ENCODE measurements at places on chromosomes 7 and 10. TPM values are rescaled to one million over a fixed set of nuclear protein-coding genes. Genes with fewer than 3 reads are reported as not detected.

DNA sequence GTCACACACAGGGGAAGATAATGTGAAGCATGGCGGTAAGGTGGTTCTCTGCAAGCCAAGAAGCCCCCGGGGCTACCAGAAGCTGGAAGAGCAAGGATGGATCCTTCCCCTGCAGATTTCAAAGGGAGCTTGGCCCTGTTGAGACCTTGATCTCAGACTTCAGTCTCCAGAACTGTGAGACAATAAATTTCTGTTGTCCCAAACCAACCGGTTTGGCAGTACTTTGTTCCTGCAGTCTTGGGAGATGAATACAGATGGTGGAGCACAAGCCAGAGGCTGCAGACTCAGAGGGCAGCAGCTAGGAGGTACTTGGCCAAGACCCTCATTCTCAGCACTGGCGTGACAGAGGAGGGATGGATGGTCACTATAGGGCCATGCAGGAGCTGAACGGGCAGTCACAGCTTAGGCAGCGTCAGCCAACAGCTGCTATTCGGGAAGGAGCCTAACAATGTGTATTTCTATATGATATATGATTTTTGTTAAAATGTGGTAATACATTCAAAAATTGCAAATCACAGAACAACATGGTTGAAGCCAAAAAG is 387.3 kb downstream of the TNS3 start:
- DNase-seq, result no peak

The ZRANB1 gene
- polyA plus RNA-seq, result 31.8 TPM

DNA sequence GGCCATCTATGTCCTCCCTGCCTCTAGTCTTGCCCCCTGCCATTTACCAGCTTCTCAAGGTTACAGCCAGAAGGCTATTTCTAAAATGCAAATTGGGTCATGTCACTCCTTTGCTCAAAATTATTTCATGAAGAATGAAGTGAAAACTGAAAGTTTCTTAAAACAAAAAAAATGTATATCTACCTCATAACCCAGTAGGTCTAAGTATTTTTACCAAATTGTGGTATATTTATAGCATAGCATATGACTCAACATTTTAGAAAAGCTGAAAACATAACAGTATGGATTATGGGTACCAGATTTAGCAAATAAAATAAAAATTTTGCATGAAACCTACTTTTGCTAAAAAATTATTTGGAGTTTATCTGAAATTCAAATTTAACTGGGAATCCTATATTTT is 78.4 kb downstream of the SLC16A9 start:
- DNase-seq, result no peak

DNA sequence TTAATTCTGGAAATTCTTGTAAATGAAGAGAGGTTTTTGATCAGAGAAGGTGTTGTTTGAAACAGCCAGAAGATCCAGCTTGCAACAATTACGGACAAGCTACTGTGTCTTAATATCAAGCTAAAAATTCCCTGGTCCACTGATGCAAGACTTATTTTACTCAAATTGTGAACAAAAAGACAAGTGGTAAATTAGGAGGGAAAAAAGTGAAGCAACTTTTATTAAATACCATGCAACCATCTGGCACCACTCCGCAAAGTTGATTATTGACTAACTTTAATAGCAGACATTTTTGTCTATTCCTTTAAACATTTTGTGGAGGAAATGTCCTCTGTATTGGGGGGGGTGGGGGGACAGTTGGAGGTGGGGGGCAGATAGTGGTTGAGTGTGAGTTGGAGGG is 5.1 kb upstream of the CAV2 start:
- no peak for DNase-seq

The SLC16A9 gene
- polyA plus RNA-seq, result 43.4 TPM

DNA sequence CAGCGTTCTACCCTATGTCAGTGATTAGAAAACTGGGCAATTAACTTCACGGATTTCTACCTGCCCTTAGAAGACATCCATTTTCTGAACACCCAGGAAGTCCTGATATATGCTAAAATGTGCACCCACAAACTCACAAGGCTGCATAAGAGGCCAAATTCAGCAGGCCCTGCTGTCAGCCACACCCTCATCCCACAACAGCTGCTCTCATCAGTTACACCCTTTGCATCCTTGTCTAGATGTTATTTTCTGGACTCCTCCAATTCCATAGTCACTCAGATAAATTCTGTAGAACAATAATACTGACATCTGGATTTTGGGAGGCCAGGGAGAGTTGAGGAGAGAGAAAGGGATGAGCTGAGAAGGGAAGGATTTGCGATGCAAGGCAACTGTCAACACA is 208.9 kb downstream of the TAX1BP1 start:
- no peak for DNase-seq

DNA sequence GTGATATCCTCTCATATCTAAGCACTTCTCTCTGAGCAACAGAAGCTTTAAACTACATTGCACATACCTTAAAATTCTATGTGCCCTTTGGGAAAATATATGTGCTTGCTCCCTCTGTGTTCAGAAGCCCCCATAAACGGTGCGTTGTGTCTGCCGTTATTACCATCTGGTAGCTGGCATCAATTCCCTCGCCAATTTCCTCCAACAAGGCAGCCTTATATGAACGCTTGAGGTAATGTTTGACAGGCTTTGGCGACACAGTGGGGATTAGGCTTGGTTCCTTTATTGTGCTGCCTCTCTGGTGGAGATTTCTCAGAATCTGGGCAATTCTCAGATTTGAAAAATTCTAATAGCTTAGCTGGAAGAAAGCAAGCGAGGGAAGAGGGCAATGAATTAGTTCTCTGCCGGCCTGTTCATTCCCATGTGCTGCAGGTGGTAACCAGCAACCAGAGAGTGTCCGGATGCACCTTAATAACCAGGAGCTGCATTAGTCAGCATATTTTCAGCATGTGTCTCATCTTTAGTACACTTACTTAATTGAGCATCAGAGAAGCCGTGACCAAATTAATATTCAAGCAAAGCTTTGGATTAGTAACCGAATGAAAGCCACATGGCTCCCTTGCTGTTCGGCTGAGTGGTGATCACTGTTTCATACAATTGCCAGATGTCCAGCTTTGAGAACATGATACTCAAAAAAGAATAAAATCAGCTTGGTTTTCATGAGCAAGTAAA is 7.3 kb upstream of the PPP1R17 start:
- no peak for DNase-seq

DNA sequence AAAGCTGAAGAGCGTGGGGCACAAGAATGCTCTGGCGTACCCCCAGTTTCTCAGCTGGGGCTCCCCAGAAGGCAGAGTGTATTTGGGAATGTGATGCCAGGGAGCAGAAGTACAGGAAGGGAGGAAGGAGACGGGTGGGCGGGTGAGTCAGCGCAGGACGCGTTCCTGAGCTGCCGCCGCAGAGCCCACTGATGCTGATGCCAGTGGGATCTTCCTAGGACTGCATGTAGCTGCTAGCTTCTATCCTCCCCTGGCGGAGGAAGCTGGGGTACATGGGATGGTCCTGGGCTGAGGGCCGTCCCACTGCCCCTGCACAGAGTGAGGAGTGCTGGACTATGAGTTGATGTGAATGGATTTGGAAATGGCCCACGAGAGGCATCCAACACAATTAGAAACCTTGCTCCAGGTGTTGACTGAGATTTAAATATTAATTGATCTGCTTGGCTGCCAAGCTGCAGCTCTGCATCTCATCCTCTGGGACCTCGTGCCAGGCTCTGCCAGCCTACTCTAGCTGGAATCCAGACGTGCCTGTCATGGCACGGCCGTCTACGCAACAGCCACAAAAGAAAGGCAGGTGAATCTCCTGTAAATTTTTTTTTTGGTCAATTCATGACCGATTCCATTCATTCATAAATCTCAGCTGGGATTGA is 66.2 kb upstream of the RHEB start:
- no peak for DNase-seq

The HOXA3 gene
- 47.9 TPM for polyA plus RNA-seq

GRCh38 chr7:26265499-26266075 is 26.1 kb upstream of the SNX10 start:
- no peak for DNase-seq

DNA sequence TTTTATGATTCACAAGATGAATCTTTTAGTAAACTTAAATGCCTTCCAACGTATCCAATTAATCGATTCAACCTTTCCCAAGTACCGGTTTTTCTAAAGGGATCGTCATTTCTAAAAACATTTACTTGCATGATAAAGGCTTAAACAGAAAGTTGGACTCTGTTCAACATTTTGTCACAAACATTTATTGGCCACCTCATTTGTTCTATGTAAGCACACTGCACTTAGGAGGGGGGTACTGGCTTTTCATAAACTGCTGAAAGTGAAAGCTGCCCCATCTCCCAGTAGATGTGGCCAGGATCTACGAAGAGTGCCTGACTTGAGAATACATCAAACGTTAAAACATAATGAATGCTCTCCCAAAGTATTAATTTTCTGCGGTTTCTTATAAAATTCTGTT is 37.3 kb upstream of the LAMB4 start:
- DNase-seq, result no peak

DNA sequence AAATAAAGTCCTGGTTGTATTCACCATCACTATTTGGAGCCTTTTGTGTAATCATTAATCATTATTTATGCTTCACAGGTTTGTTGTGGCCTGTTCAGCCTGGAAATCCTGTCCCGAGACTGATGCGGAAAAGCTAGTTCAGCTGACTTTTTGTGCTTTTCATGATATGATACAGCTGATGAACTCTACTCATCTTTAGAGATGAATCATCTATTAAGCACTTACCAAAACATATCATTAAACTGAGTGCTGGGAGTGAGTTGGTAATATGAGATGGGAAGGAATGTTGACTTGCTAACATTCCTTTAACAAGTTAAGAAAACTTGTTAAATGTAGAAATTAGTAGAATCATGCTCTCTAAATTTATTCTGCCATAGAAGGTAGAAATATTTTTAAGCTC is 53.0 kb downstream of the CROT start:
- peak; percentile 20 for DNase-seq

- DNase-seq, result no peak
Measured at GRCh38 chr10:45239642-45240041, 75.8 kb downstream of the OR13A1 start.

DNA sequence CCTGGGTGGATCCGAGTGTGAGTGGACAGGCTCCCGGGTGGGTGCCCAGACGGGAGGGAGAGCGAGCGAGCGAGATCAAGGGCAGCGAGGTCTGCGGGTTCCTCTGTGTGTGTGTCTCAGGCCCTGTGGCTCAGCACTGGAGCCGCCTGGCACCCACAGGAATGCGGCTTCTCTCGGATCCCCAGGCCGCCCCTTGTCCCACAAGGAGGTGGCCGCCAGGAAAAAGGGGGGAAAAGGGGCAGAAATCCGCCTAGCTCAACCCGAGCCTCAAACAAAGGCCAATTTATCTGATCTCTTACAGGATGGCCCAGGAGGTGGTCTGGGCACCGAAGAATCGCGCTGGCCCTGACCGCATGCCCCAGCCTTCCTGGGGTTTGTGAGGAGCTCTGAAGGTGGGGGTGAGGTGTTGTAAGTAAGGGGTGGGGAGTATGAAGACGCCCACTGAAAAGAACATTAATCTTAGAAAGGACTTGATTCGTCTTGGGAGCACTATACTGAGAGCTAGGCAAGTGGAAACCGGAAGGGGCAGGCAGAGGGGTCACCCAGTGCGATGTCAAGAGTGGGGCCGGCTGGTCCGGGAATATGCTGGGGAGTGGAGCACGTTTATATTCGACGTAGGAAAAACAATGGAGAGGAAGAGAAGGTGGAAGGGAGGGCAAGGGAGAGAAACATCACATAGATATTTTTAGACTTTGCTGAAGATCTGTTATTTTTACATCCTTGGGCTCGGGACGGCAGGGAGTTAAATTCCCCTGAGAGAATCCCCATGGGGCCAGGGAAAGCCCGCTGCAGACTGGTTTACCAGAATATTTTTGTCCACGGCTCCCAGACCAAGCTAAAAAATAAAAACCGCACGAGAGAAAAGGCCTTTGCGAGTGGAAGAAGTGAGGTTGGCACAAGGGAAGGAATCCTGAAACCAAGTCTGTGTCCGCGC is 7.2 kb downstream of the DLX5 start:
- DNase-seq, result no peak

GRCh38 chr10:11142777-11143176 is 125.1 kb downstream of the CELF2 start:
- DNase-seq, result no peak

The CCL24 gene
- polyA plus RNA-seq, result not detected

DNA sequence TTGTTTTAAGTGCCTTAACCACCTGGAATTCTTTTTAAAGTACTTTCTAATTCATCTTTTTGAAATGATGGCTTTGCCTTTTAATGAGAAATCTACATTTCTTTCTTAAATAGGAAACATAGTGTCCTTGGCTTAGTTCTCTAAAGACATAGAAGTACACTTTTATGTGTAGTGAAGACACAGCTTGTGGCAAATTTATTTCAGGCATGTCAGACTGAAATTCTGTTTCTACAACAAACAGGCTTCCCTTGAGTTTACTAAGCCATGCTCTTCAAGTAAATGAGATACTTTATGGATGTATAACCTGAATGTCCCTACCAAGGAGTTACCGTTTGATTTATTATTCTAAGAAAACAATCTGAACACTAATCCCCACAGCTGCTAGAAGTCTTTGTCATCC is 136.9 kb upstream of the MAGI2 start:
- no peak for DNase-seq

DNA sequence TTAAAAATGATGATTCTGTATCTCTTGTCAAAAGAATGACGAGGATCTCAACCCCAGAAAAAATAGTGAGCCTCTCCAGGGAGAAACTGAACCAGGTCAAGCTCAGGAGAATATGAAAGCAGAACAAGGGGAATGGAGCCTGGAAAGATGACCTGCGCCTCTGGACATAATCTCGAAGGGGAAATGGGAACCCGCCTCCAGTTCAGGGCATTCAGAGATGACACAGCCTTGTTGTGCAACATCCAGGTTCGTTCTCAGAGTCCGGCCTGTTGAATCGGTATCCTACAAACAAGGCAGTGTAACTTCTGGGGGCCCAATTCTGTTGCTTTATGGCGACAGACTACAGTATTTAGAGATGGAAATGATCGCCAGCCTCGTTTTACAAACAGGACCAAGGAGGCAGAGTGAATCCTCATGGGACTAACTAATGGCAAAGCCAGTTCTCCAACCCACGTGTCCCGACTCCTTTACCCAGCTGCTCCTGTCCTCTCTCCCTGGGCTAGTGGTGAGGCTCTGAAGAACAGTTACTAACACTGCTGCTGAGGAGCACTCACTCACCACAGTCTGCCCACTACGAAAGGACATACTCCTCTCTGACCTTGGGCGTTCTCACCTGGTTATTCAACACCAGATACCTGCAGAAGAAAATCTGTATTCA is 67.6 kb downstream of the JAZF1 start:
- no peak for DNase-seq

The VWC2 gene
- 1.1 TPM for polyA plus RNA-seq

DNA sequence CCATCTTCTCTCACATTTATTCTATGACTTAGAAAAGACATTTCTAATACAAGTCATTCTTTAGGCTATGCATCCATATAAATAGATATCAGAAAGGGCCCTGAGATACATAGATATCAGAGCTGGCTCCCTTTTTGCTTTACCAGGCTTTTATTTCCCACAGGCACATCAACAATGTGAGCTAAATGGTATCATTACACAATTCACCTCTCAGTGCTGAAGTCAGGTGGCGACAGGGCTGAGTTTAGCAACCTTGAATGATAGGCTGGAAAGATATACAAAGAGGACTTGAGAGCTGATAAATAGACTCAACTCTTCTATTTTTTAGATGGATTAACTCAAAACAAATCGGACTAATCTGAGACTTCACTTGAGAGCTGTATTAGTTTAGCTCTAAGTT is 189.2 kb upstream of the COL1A2 start:
- no peak for DNase-seq

- peak; percentile 61 for DNase-seq
Measured at GRCh38 chr7:67470256-67470751, 473.7 kb downstream of the TYW1 start.

The NRCAM gene
- 27.3 TPM for polyA plus RNA-seq

The OR2A12 gene
- polyA plus RNA-seq, result 0.05 TPM

- no peak for DNase-seq
Measured at GRCh38 chr10:75709811-75710210, 278.4 kb downstream of the LRMDA start.

The HIBADH gene
- polyA plus RNA-seq, result 90.5 TPM

GRCh38 chr7:99953649-99954048 is 22.2 kb downstream of the AZGP1 start:
- DNase-seq, result no peak

All from left kidney (tissue), 8 donors.